Umbilical cord (tissue), 2 donors: ENCODE measurements at places on chromosomes 1 and 21. TPM values are rescaled to one million over a fixed set of nuclear protein-coding genes. Genes with fewer than 3 reads are reported as not detected.

DNA sequence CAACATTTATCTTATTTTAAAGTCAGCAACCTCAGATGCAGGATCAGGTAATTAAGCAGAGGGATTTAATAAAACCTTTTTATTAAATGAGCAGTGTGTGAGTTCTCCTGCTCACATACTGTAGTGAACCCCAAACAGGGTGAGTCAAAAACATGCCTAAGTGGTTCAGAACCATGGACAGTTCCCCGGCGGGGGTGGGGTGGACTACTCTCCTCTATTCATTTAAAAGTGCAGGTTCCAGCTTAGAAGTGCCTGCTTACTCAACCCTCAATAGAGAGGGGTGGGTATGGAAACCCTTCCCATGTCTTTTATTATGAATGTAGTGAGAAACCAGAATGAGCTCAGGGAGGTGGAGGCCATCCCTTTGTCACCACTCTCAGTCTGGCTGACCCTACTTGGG lies 397.9 kb downstream of the HHAT start:
- peak; percentile 38 for DNase-seq

GRCh38 chr1:17278996-17279830 lies 28.8 kb upstream of the PADI4 start:
- DNase-seq: no peak

DNA sequence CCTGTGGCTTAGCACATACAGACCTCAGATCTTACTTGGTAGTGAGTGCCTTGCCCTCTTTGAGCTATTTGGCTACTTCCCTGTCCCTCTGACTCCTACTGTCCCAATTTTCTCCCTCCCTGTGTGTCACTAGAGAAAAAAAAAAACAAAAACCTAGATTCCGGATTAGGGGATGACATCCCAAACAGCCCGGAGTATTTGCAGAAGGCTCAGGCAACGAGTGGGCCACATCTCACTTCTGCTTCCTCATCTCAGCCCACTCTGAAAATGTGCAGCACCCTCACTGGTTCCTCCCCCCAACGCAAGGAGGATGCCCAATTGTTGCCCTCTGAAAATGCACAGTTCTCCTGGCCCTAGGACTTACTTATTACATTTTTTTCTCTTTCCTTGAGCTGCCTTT lies 4.9 kb downstream of the NHLH1 start:
- DNase-seq: no peak

HCRTR1 gene
- total RNA-seq: 6.7 TPM

DNA sequence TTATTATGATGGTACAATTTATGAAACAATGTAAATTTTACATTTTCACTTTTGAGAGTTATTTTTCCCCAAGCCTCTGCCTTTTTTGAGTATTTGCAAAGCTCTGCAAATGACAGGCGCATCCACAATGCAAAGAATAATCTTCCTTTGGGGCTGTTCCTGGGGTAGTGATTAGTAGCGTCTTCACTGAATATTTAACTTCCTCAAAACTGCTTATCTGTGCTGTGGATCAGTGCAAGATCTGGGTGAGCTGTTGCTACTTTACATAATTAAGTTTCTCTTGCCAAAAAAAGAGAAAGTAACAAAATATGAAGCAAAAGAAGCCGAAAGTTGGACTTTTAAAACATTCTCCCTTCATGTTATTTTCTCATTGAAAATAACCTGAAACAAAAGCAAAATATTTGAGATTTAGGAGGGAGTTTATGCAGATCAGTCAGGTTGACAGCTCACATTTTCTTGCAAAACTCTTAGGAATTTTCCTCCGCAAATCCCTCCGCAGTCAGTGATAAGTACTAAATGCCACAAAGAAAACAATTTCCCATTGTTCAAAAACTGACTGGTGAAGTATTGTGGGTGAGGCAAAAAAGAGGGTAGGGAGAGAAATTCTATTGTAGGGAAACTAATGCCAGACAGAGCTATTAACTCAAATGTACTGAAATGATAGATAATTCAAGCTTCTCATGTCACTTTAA lies 276.4 kb upstream of the B3GALT2 start:
- DNase-seq: peak; percentile 26

DNA sequence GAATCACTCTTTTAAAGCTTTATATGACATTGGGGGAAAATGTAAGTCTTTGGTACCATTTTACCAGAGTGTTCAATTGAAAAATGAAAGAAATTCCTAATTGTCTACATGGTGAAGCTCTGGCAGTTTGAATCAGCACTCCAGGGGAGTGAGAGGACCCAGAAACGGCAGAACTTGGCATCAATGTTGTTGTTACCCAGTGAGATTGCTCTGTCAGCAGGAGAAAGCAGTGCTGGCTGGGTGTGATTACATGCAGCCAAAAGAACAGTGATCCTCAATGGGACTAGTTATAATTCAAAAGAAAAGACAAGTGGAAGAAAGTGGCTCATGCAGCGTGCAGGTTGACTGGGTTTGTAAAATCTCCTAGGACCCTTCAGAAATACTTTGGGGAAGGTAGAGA lies 206.4 kb downstream of the PTPRC start:
- no peak for DNase-seq

SYT11 gene
- 22.4 TPM for total RNA-seq

GRCh38 chr21:45292399-45293219 lies 4.9 kb upstream of the POFUT2 start:
- peak; percentile 93 for DNase-seq

- peak; percentile 25 for DNase-seq
These were observed 78.4 kb upstream of the DNAJC6 start for GRCh38 chr1:65230731-65231481.

SMCP gene
- 3.6 TPM for total RNA-seq

OR2T11 gene
- 0.48 TPM for total RNA-seq

DNA sequence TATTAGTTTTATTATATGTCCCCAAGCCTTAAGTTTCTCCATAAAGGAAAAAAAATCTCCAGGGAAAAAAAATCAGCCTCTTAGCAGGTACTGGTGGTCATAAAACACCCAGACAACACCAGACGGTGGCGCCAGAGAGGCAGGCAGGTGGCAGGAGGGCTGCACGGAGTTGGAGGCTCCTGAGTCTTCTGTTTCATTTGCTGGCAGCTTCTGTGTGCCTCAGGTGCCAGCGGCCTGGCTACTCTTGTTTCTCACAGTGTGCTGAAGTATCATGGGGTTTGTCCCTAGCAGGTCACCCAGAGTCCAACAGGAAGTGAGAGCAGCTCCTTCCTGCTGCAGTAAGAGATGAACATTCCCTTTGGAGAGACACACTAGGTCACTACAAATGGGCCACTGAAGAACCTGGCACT lies 123.3 kb upstream of the GADD45A start:
- DNase-seq: peak; percentile 76

LENEP gene
- not detected for total RNA-seq

DNA sequence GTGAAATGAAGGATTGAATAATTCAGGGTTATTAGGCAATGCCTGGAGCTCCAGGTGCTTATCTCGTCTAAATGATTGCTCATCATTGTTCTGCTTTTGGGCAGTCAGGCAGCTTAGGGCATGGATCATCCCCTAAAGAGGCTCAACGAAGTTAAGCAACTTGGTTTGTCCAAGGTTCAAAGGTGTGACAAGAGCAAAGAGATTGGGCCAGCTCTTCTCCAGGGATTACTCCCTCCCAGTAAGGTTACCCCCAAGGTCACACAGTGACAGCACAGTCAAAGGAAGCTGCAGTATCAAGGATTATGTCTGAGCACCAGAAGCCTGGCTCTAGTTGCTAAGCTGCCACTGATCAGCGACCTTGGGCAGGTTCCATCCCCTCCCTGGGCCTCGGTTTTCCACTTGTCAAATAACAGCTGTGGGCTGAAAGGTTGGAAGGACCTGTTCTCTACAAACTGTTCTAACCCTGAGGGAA lies 6.8 kb downstream of the ETNK2 start:
- DNase-seq: no peak

RNU1-1 gene
- under 0.01 TPM for total RNA-seq

- DNase-seq: no peak
These were observed 18.5 kb downstream of the CASZ1 start for GRCh38 chr1:10777749-10778574.

KIF21B gene
- 3.4 TPM for total RNA-seq

- DNase-seq: no peak
These were observed 200.8 kb upstream of the TMEM51 start for GRCh38 chr1:14952626-14953314.

DNA sequence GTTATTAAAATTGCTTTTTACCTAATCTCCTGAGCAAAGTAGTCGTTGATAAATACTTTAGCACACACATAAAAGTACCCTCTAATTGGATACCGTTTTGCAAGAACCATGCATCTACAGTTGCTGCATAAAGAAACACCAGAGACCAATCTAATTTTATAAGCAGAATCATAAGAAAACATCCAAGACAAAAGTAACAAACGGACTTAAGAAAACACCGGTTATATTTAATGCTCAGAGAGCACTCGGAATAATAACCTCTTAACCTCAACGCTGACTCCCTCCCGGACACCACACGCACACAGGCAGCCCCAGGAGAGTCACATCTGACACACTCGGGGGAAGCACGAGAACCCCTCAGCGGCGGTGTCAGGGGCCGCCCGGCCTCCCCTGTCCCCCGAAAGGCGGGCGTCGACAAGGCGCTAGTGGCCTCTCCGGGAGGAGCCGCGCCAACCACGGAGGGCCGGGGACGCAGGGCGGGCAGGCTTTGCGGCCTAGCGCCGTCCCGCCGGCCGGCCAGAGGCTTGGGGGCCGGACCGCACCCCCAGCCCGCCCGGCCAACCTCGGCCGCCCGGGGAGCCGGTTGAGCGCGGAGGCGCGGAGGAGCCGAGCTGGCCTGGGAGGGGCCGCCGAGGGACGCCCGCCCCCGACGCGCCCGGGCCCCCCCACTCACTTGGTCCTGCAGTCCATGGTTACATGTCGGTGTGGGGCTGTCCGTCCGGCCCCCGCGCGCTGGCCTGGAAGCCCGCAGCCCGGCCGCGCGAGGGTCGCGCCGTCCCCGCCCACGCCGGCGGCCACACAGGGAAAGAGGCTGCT lies 606 bp downstream of the DENND1B start:
- DNase-seq: peak; percentile 60

GRCh38 chr1:53135735-53136114 lies 6.7 kb downstream of the SLC1A7 start:
- DNase-seq: peak; percentile 81

FHL3 gene
- total RNA-seq: 25.0 TPM

DNA sequence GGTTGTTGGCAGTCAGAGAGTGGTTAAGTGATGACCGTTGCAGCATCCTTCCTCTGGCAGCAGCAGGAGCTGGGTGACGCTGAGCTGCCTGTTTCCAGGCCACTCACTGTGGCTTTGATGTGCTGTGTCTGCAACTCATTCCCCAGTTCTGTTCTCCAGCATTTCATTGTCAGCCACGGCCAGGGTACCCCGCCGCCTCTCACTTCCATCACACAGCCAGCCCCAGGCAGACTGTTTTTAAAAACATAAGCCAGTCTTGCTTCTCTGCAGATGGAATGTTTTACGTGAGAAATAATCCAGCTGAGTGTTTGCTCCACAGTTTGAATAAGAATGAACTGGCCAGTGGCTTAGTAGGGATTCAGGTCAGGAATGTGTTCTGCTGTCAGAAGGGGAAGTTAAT lies 21.5 kb upstream of the ST6GALNAC3 start:
- DNase-seq: peak; percentile 96

DNA sequence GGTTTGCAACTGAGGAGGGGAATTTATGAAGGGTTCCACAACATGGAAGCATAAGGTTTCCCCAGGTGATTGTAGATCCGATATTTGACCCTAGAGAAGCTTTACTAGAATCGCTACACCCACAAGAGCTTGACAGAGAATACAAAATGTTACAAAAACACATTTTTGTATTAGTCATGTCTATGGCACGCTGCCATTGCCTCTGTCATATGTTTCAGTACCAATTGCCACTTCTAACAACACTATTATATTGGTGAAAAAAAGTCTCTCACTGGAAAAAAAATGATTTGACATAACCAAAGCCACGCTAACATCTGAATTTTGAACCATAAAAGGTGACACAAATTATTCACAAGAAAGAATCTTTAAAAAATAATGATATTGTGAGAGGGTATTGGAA lies 214.5 kb downstream of the KCNT2 start:
- no peak for DNase-seq

DNA sequence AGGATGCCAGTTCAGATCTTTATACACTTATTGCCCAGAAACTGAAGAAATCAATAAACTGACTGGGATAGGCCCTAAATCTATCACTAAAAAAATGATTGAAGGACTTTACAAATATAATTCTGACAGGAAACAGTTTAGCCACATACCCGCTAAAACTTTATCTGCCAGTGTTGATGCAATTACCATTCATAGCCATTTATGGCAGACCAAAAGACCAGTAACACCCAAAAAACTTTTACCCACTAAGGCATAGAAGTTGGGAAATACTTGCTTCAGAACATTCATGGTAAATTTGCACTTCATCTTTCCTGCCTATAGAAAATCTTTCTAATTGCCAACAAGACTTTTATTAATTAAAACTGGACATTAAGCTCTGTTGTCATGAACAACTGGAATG lies 15.0 kb upstream of the GPR25 start:
- DNase-seq: no peak

DNA sequence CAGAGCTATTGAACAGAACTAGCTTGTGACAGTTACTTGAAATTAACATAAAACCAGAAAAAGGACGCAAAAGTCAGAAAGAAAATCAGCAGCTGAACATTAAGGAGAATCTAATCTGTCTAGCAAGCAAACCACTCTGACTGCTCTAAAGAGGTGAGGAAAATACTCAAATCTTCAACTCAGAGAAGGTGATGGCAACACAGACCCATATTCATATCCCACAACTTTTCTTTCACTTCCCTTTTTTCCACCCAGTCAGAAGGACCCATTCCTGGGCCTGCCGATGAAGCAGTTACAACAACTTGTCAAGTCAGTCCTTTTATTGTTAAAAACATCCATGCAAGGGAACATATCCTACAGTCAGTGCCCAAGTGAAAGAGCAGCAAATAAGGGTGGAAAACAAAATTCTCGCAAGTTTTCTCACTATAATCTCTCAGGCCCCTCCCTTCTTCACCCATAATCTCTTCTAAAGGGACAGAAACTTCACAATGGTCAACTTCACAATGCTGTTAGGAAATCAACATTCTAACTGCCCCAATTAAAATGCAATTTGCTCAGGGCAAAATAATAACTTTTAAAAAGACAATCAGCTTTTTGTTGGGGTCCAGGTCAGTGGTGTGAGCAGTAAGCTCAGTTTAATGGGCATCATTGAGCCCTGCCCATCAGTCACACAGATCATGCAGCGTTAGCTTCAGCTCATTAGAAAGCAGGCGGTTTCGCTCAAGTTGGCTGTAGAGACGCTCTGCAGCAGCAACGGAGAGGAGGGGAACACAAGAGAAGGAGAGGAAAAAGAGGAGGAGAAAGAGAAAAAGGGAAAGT lies 3.6 kb upstream of the NUP210L start:
- DNase-seq: no peak

PBX1 gene
- total RNA-seq: 119 TPM

DNA sequence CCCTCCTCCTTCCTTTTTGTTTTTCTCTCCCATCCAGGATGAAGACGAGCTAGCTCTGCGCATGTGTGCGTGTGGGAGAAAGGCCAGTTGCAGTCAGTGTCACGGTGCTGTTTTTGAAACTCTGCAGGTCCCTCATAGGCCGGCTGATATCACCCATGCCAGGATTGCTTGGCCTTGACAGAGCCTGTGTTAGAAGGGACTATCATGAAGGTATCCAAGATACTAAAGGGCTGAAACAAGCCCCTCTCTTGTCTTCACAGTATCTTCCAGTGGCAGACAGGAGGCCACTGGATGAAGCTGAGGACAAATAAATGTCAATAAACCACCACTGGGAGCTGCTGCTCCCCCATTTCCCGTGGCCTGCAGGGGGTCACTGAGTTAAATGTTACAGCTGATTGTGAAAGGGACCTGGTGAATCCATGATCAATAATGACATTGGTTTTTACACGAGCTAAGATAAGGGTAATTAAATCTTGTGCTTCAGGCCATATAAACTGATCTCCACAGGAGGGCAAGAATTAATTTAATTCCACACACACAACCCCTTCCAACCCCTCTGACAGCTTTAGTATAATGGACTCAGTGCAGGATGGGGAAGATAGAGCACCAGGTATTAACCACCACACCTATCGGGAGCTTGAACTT lies 64.6 kb upstream of the TARBP1 start:
- DNase-seq: peak; percentile 92
